ENCODE measurements at places on chromosomes 1 and 21.

DNA sequence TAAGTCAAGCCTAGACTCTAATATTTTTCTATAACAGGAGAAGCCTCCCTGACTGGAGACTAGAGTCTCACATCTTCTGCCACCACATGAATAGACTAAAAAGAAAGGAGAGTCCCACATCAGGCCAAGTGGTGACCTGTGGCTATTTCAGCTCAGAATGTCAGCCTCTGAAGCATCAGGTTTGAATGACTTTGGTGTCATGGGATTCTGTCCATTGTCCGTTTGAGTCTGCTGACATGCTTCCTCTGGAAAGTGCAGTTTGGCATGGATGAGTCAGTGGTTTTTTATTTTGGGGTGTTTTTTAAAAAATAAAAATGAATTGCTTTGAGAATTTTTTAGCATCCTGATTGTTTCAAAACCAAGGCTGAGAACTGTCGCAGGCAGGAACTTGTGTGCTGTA lies 19.5 kb downstream of the DYRK3 start:
- no peak for DNase-seq

DNA sequence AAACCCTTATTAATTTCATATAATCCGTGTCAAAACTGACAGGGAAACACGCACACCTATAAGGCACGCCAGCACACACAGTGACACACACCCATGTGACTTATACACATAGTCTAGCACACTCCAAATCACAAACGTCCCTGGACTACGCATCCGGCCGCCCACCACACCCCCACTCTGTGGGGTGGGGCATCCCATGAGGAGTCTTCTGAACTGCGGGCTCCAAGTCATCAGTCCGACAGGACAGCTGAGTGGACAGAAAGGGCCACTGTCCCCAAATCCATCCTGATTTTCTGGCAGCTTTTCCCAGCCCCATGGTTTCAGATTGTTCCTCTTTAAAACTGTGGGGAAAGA lies 829 bp downstream of the PEA15 start:
- peak; percentile 25 for DNase-seq

DNA sequence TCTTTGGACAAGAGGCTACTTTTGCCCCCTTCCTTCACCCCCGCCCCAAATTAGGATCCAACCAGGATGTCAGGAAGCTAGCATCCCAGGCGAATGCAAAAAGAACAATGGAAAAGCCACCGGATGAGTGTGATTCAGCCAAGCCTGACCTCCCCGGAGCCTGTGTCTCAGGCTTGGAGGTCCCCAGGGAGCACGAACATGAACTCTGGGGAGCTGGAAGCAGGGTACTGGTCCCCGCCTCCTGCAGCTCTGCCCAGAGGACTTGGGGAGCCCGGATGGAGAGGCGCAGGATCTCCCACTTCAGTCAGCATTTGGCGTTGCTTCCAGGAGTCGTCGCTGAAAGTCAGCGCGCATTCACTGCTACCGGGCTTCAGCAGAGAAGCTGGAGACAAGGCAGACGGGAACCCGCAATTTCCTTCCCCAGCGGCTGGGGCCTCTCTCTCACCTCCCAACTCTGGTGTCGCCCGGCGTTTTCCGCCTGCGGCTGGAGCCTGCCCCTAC lies 1.8 kb upstream of the TBX15 start:
- no peak for DNase-seq

GRCh38 chr1:27108588-27108987 lies 46.3 kb downstream of the SLC9A1 start:
- no peak for DNase-seq

GRCh38 chr1:160367934-160368923 lies 1.4 kb downstream of the NHLH1 start:
- DNase-seq: no peak

- no peak for DNase-seq
These were observed 1.5 kb downstream of the PTGFRN start for GRCh38 chr1:116911188-116911553.

- no peak for DNase-seq
These were observed 7.6 kb upstream of the AADACL4 start for GRCh38 chr1:12636098-12636950.

- DNase-seq: no peak
These were observed 27.3 kb downstream of the STPG1 start for GRCh38 chr1:24386241-24386640.
